Bronchial epithelial cell (primary cell): ENCODE measurements at places on chromosomes 3 and 15.
A peak's percentile ranks its signal among the peaks of the same experiment; 100 is the strongest.

DNA sequence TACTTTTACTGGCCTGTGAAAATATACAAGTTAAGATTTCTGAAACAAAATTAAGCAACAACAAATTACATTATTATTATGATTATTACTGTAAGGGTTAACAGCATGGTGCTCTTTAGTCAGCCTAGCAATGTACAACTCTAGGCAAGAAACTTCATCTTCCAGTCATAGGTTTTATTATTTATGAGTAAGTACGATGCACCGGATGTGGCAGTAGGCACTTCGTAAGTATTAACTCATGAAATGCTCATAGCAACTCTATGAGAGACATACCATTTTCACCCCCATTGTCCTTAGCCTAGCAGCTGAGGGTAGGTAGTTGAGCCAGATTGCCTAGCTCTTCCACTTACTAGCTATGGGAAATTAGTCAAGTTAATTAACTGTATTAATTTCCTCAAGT is 68.0 kb upstream of the PTPRG start:
- no peak for DNase-seq

GRCh38 chr15:67307889-67308597 is 53.5 kb downstream of the IQCH start:
- no peak for DNase-seq

DNA sequence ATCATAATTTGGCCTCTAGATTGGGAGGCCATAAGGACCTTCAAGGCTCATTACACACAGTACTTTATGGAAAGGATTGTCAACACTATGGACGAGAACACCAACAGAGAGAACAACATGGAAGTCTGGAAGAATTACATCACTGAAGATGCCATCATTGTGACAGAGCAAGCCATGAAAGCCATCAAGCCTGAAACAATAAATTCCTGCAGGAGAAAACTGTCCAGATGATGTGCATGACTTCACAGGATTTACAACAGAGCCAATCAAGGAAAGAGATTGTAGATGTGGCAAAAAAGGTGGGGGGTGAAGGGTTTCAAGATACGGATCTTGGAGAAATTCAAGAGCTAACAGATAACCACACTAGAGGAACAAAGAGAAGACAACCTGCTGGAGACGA is 15.9 kb downstream of the IL17RB start:
- DNase-seq = no peak

DNA sequence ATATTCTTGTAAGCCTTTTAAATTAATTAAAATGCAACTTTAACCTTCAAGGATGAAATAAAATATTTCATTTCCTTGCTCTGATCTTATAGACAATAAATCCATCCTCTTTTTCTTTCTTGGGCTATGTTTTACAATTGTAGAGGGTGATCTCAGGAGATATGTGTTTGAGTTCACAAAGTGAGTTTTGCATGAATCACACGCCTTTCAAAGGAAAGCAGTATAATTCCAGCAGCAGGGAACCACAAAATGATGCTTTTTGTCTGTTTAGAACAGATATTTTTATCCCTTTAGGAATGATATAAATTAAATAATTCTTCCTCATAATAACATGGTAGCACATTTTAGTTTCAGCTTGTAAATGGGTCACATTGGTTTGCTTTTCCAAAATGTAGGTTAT is 191.2 kb downstream of the SEMA6D start:
- no peak for DNase-seq

- DNase-seq = no peak
Measured at GRCh38 chr15:31502541-31503229, 176.1 kb downstream of the KLF13 start.

DNA sequence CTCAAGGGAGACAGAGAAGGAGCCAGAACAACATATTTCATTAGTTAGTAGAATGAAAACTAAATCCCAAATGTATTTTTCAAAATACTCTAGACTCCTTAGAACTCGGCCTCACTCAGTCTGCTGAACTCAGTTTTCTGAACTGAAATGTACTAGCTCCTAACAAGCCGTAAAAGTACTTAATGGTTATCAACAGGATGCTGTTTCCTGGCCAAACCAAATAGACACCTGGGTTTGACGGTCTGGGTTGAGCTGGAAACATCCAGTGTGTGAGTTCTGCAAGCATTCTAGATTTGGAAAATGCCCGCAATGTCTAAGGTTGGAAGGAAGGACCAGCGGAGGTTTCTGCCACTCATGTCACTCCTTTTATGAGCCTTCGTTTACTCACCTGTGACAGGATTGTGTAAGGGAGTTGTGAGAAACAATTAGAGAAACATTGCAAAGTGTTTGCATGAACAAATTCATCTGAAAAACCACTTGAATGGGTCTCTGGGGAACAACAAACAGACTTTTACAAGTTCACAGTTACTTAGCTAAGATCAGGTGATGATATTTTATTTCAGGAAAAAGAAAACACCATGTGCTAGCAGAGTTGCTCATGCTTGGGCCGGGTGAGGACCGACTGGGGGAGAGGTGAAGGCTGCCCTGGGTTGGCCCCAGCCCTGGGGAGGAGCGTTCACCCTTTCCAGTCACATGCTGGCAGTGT is 151.0 kb downstream of the ALDH1A2 start:
- peak; percentile 4 for DNase-seq

DNA sequence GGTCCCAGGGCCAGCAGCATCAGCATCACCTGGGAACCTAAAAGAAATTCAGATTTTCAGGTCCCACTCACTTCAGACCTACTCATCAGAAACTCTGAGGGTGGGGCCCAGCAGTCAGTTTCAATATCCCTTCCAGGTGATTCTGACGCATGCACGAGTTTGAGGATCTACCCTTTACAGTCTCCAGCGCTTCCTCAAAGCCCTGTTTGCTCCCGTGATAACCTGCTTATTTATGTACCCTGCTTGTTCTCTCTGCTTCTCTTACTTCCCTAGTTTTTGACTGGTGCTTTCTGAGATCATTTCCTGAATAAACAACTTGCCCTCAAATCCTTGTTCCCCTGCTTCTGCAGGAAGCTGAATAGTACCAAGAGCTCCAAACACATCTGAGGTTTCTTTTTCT is 245.3 kb downstream of the ZNF621 start:
- peak; percentile 28 for DNase-seq

- DNase-seq = no peak
Measured at GRCh38 chr15:93848490-93848889, 382.9 kb upstream of the MCTP2 start.

GRCh38 chr3:155026999-155027591 is 53.0 kb upstream of the MME start:
- no peak for DNase-seq

DNA sequence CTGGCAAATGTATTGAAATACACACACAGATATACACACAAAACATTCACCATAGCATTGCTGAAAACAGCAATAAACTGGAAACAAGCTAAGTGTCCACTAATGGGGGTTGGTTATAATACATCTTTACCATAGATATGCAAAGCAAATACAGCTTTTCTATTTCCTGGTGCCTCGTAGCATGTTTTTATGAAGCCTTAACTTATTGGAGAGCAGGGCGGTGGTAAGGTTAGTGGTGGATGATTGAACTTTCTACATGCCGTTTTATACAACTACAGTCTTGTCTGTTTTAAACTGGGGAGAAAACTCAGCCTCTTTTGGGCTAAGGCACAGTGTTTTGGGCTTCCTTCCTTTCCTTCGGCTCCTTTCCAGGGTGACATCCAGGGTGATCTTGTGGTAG is 104.5 kb downstream of the NR2F2 start:
- no peak for DNase-seq

- no peak for DNase-seq
Measured at GRCh38 chr3:184349563-184350470, 11.6 kb downstream of the CLCN2 start.

GRCh38 chr3:35215525-35216500 is 423.5 kb upstream of the ARPP21 start:
- DNase-seq = no peak

- DNase-seq = no peak
Measured at GRCh38 chr15:78050826-78051225, 26.7 kb downstream of the TBC1D2B start.

- no peak for DNase-seq
Measured at GRCh38 chr3:133448478-133449122, 48.7 kb downstream of the BFSP2 start.

GRCh38 chr15:43531018-43531670 is 13.7 kb downstream of the MAP1A start:
- DNase-seq = no peak

- DNase-seq = no peak
Measured at GRCh38 chr3:144375088-144375487, 403.5 kb downstream of the DIPK2A start.

DNA sequence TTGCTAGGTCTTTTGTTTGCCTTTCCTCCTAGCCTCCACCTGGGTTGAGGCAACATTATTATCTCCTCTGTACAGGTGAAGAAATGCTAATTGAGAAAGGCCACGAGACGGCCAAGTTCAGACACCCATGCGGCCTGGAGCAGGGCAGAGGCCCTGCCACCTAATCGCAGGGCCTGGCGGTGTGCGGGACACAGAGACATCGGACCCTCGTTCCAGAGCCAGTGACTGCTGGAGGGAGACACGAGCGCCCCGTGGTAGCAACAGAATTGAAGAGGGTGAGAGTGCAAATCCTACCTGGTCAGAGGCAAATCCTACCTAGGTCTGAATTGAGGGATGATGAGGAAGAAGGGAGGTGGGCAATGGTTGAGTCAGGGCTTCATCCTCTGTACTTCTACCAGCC is 113.8 kb upstream of the MEF2A start:
- DNase-seq = no peak

GRCh38 chr3:124802702-124803101 is 72.5 kb downstream of the UMPS start:
- DNase-seq = no peak

DNA sequence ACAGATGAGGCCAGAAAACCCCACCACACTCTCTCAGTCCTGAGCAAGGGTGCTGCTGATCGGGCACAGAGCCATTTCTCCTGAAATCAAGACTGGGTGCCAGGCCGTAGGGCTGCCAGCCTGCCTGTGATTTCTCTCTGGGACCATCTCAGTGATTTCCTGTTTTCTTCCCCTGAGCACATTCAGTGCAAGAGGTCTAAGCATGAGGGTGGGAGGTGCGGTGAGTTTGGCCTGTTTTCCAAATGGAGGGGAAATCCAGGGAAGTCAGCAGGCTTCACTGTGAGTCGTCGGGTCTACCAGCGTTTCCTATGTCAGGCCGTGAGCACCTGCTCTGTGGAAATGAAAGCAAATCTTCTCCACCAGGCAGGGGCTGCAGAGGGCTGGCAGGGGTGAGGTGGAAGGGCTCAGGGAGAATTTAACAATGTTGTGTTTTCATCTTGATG is 82.3 kb downstream of the ST6GAL1 start:
- DNase-seq = no peak

- DNase-seq = no peak
Measured at GRCh38 chr15:92796161-92796611, 103.9 kb upstream of the CHD2 start.

DNA sequence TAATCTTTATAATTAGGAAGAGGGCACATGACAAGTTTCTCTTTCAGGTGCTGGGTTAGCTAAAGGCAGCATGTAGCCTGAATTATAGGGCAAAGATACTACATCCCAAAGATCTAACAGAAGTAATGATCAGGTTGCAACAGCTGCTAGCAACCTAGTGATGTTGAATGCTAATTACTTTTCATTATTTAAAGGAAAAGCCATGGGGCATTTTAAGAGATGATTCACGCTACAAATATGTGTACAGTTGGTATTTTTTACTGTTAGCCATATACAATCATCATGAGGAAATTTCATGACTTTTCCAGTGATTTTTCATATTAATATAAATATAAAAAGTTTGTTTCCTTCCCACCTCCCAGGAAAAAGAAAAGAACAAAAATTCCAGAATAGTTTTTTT is 43.0 kb downstream of the NEK10 start:
- no peak for DNase-seq

- no peak for DNase-seq
Measured at GRCh38 chr15:66982250-66982649, 83.2 kb upstream of the SMAD3 start.

GRCh38 chr15:90684281-90684680 is 32.9 kb upstream of the BLM start:
- no peak for DNase-seq

GRCh38 chr3:159914426-159914825 is 74.2 kb upstream of the IL12A start:
- DNase-seq = no peak

DNA sequence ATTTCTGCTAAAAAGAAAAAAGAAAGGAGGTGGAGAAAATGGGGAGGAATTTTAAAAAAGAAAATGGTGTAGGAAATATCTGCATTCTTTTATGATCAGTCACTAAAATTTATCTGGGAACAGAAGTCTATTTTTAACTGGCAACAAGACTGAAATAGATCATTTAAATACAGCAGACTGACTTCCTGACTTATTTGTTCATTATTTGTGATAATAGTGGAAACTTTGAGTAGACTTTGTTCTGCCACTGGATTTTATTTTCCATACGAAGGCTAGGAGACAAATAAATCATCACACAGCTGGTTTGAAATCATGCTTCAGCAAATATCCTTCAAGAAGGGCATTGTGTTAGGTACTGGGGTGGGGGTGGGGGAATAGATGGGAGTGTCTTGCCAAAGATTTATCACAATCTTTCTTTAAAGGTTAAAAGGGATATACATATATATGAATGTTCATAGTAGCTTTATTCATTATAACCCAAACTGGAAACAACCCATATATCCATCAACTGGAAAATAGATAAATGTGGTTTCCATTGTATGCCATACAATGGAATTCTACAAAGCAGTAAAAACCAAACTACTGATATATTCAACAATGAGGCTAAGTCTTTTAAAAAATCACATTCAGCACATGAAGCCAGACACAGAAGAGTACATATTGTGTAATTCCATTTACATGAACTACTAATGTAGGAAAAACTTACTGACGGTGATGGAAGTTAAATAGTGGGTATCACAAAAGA is 4.7 kb upstream of the CLASP2 start:
- DNase-seq = peak; percentile 7

DNA sequence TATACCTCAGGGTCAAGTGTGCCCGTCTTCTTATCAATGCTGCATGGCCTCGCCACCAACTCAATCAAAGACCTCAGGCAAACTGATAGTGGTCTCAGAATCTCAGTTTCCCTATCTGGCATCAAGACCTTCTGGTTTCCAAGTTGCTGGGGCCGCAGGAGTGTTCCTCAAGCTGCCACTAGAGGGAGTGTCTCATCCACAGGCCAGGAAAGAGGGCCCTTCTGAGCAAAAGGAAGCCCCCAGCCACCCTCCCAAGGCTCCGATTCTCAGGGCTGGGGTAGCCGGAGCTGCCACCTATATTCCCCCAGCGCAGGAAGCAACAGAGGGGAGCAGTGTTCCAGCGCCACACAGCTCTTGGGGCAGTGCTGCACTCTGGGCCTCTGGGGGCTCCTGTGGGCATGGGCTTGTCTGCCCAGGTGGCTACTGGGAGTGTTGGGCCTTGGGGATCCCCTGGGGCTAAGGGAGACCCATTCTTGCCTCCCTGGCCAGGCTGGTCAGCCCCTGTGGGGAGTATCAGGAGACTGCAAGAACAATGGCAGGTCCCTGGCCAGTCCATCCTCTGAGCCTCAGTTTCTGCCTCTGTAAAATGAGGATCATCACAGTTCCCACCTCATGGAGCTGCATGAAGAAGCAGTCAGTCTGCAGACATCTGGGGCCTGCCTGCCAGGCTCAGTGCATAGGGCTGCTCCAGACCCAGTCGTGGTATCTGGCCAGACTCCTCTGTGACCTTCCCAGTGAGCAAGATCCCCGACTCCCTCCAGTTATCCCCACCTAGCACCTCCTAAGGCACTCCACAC is 23.4 kb upstream of the SEC13 start:
- DNase-seq = peak; percentile 37
